T-helper 1 cell (primary cell): ENCODE measurements at places on chromosomes 1 and 21.
A peak's percentile ranks its signal among the peaks of the same experiment; 100 is the strongest.

GRCh38 chr1:77543822-77544448 is 138.5 kb downstream of the ZZZ3 start:
- DNase-seq, result no peak

- DNase-seq, result peak; percentile 32
These were observed 466 bp downstream of the PEX10 start for GRCh38 chr1:2411801-2412394.

- no peak for DNase-seq
These were observed 322.0 kb downstream of the CAMTA1 start for GRCh38 chr1:7107109-7107830.

DNA sequence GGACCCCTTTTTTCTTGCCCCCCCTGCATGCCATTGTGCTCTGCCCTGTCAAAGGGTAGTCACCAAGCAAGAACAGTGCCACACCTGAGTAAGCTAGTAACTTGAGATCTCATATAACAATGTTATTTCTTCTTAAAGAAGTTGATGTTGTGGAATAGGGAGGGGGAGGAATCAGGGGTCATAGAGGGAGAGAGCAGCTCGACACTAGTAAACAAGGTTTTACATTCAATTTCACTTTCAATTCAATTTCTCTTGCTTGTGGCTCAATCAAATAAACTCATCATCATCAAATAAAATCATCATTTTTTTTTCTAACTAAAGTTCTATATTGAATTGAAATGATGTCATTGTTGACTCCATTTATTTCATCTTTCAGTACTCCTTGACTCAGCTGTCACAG is 106.4 kb downstream of the CRB1 start:
- DNase-seq, result no peak

- no peak for DNase-seq
These were observed 53.3 kb upstream of the COL18A1 start for GRCh38 chr21:45351526-45352275.

- DNase-seq, result no peak
These were observed 152.7 kb upstream of the NEGR1 start for GRCh38 chr1:72435025-72435424.

DNA sequence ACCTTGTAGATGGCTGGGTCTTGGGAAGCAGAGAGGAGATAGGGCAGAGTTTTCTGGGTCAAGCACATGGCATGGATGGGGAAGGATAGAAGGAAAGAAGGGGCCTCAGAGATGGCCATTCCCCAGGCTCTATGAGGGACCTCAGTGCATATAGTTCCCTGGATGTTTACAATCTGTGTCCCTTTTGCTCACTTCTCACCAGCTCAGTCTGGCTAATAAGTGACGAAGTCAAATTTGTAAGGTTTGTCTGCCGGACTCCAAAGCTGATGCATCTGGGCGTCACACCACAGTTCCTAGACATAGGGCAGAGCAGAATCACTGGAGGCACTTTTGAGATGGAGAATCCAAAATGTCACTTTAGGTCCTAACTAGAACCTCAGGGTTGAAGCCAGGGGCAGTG is 416.4 kb upstream of the PROX1 start:
- no peak for DNase-seq

GRCh38 chr1:30704765-30705509 is 18.4 kb downstream of the MATN1 start:
- DNase-seq, result no peak

- no peak for DNase-seq
These were observed 398.4 kb downstream of the ZP4 start for GRCh38 chr1:237492359-237492758.

DNA sequence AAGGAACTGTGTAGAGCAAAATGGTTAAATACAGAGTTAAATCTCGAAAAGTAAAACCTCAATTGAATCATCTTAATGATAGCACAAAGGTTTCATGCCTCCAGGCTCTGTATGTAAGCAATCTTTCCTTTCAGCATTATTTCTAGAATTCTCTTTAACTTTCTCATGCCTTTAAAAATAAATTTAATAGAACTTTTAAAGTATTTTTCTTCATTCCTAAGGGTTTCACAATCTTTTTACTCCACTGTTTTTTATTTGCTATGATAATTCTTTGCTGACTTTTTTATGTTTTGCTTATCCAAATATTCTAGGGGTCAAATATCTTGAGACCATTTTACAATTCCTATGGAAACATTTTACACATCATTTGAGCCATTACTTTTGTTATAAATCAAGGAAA is 288.0 kb downstream of the BACH1 start:
- DNase-seq, result no peak

DNA sequence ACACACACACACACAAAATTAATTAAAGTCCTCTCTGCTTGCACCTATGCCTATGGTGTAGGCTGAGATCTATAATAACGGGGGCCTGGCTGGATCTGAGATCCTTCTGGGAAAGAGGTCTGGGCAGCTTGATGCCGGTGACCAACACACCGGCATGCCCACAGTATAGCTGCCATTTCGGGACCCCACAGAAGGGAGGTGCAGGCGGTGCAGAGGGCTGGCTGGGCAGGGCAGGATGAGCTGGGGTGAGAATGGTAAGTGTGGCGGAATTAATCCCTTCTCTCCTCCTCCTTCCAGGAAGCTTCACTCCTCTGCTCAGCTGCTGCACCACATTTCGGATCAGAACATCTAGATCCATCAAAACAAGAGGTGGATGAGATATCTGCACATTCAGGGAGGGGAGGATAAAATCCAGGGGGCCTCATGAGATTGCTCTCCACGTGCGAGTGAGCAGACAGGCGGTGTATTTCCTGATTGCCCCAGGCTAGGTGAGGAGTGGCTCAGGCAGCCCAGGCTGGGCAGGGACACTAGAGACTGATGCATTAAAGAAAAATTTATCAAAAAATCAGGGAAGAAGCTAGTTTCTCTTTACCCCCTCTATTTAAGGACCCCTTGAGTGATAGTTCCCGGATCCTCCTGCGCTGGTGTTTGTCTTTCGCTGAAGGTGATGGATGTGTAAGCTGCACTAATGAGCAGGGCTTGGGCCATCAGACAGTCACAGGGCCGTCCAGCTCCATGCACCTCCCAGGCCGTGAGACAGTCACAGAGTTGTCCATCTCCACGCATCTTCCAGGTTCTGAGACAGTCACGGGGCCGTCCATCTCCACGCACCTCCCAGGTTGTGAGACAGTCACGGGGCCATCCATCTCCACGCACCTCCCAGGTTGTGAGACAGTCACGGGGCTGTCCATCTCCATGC is 449.9 kb downstream of the PTPRU start:
- no peak for DNase-seq

DNA sequence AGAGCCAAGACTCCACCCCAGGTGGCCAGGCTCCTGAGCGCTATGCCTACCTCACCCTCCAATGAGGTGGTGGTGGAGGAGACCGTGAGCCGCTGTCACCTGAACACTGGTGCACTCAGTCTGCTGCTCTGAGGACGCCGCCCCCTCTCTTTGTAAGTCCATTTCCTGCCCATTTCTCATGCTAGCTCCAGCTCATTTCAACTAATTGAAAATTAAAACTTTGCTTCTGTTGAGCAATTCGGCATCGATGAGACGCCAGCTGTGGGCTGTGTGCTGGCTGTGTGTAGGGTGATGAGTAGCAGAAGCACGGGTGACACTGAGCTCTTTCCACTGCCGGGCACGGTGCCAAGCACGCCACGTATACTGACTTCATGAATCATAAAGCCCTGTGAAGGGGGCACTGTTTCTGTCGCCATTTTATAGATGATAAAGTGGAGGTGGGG is 11.2 kb downstream of the TNFRSF1B start:
- DNase-seq, result peak; percentile 77

GRCh38 chr1:233614173-233614742 is 352 bp downstream of the KCNK1 start:
- DNase-seq, result peak; percentile 49

DNA sequence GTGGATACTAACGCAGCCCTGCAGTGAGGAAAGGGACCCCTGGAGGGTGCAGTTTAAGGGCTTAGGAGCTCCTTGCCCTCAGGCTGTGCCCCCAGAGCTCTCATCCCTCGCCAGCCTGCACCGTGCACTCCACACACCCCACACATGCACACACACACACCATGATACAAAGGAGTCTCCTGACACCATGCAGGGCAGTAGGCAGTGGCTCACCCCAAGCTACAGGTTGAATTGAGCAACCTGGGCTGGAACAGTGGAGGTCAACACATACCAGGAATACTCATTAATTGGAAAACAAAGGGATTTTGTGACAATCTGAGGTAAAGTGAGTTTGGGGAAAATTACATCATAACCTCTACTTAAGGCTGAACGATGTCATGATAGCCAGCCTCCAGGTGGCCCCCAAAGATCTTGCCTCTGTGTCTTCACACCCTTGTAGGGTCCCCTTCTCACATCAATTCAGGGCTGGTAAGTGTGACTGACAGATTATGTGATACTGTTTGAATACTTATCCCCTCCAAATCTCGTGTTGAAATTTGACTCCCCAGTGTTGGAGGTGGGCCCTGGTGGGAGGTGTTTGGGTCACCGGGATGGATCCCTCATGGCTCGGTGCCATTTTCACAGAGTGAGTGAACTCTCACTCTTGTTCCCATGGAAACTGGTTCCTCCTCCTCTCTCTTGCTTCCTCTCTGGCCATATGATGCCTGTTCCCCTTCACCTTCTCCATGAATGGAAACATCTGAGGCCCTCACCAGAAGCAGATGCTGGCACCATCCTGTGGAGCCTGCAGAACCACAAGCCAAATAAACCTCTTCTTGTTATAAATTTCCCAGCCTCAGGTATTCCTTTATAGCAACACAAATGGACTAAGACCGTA is 111.0 kb upstream of the RAB4A start:
- no peak for DNase-seq

GRCh38 chr1:14921057-14921456 is 232.5 kb upstream of the TMEM51 start:
- DNase-seq, result no peak

- DNase-seq, result no peak
These were observed 22.4 kb upstream of the EXO1 start for GRCh38 chr1:241825581-241825980.

DNA sequence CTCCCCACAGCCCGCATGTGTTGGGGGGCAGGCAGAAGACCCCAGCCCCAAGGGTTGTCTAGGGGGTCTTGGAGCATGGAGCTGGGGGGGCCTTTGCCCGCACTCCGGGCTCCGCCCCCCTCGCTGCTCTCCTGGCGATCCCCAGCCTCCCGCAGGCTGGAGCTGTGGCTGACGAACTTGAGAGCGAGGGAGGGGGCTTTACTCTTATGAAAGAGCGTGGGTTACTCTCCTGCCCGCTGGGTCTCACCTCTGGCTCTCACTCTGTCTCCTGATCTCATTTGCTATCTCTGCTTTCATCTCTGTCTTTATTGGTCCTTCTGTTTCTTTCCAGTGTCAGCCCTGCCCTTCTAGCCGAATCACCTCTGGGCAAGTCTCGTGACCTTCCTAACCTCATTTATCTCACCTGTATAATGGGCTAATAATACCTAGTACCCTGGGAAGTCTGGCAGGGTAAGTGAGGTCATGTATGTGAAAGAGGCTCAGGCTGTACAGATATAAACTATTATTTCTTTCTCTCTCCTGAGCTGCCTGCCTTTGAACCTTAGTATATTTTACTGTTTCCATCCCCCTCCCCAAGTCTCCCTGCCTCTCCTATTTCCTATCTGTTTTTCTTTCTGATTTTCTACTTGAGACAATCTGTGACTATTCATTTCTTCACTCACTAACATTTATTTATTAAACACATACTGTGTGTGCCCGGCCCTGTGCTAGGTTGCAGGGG is 731 bp downstream of the EFNA4 start:
- DNase-seq, result no peak

- DNase-seq, result no peak
These were observed 34.4 kb downstream of the MAP3K21 start for GRCh38 chr1:233361876-233362275.

- DNase-seq, result no peak
These were observed 7.3 kb downstream of the SYNC start for GRCh38 chr1:32695098-32695904.

GRCh38 chr1:51955797-51956527 is 34.5 kb downstream of the RAB3B start:
- DNase-seq, result no peak

DNA sequence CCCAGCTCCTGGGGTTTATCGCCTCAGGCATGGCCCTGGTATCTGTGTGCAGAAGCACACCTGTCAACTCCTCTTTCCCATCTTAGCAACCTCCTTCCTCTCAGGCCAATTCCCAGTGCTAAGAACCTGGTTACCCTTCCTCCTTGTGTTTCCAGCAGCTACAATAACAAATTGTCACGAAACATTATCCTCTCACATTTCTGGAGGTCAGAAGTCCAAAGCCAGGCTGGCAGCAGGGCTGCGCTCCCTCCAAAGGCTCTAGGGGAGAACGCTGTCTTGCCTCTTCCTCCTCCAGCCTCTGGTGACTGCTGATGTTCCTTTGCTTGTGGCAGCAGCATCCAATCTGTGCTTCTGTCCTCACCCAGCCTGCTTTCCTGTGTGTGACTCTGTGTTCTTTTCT is 10.7 kb upstream of the MRPS14 start:
- DNase-seq, result no peak
